ENCODE measurements at places on chromosomes 2 and 18.

GRCh38 chr2:61605245-61605644, 67.1 kb upstream of the XPO1 start:
- DNase-seq: no peak

DNA sequence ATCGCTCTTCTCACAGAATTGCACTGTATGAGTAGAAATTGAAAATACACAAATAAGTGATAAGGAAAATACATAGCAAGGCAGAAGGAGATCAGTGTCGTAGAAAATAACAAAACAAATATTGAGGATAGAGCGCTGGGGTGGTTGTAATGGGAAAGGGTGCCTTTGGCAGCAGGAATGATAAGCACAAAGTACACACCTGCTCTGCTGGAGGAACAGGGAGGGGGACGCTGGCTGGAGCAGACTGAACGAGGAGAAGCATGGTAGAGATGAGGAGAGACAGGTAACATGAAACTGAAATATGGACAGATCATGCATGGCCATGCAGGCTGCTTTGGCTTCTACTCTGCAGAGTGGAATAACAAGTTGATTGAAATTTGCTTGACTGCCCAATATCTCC, 181.2 kb upstream of the FSHR start:
- no peak for DNase-seq

DNA sequence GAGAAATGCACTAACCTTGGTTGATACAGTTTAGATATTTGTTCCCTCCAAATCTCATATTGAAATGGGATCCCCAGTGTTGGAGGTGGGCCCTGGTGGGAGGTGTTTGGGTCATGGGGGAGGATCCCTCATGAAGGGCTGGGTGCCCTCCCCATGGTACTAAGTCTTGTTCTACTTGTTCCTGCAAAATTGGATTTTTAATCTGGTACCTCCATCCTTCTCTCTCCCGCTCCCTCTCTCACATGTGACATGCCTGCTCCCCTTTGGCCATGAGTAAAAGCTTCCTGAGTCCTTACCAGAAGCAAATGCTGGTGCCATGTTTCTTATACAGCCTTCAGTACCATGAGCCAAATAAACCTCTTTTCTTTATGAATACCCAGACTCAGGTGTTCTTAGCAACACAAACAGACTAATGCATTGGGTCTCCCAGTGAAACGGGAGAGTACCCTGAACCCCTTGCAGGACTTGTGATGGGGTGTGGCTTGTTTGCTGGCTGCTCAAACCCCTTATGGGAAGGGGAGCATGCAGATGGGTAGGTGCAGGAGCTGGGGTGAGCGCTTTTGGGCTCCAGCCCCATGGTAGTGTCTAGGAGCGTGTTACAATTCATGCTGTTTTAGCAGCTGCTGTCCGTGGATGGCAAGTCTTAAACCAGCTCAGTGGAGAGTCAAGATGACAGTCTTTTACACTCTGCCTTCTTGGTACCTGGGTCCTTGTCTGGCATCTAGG, 27.2 kb downstream of the FAHD2B start:
- no peak for DNase-seq

- no peak for DNase-seq
Observed at GRCh38 chr2:174963437-174964400, 41.5 kb downstream of the CHN1 start.

GRCh38 chr2:218033590-218034496, 31.0 kb upstream of the TNS1 start:
- DNase-seq: no peak

- DNase-seq: no peak
Observed at GRCh38 chr2:197216361-197216979, 94.1 kb downstream of the ANKRD44 start.

GRCh38 chr18:11498821-11499220, 110.6 kb upstream of the SLC35G4 start:
- peak; percentile 30 for DNase-seq

GRCh38 chr18:49021433-49022129, 70.8 kb upstream of the SMAD7 start:
- DNase-seq: no peak

DNA sequence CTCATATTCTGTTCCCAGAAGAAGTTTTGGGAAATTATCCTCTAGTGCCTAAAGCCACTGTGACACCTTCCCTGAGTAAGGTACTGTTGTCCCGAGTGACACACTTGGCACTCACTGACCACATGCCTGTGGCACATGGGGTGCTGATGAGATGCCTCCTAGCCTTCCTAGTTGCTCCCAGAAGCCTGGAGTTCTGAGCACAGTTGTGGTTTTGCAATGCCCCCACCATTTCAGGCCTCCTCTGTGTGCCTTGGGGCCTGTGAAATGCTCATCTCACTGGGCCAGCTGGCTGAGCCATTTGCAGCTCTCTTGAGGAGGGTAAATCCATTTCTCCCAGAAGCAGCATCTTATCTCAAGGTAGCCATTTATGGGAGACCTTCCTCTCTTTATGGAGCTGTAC, 91.8 kb downstream of the DGKD start:
- no peak for DNase-seq

GRCh38 chr2:151767536-151767935, 33.3 kb upstream of the NEB start:
- no peak for DNase-seq

DNA sequence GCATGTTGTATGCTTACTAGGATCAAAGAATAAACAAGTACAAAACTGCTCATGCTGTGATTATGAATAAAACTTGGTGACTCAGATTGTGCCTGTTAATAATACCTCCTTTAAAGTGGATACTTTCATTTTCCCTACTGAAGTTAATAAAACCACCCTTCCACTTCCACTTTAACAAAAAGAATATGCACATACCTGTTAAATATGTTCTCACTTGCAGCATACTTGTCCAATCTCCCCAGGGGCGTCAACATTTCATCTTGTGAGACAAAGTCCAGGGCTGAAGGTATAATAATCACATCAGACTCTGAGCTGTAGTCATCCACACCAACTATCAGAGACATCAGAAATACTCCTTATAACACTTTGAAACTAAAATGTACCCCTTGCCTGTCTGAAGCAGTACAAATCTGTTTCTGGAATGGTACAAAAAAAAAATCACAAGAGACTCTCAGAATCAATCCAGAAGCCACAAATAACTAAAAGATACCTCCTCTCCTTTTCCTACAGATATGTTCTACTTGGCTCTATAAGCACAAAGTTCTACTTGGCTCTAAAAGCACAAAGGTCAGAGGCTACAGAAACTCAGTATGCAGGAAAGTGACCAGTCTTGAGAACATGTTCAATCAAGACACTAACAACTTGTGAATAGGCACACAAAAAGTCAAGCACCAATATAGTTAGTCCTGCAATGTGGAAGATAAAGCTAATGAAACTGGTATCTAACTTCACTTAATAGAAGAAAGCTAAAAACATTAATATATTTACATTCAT, 19.3 kb downstream of the PPP4R1 start:
- no peak for DNase-seq

DNA sequence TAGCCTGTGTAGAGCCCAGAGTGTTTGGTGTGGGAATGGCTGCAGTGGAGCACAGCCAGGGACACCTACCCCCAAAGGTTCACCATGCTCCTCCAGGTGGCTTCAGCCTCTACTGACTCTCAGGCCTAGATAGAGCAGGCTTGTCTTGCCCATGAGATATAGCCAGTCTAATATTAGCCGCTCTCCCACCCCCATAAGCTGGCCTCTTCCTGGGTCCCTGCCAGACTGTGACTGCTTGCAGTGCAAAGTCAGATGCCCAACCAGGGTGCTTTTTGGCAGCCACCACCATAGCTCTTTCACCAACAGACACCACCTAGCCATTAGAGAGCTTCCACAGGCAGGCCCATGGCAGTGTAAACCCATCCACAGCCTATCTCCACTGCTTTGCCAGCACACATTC, 405.3 kb downstream of the MBD2 start:
- no peak for DNase-seq

- no peak for DNase-seq
Observed at GRCh38 chr2:78757191-78757590, 268.3 kb upstream of the REG3G start.

DNA sequence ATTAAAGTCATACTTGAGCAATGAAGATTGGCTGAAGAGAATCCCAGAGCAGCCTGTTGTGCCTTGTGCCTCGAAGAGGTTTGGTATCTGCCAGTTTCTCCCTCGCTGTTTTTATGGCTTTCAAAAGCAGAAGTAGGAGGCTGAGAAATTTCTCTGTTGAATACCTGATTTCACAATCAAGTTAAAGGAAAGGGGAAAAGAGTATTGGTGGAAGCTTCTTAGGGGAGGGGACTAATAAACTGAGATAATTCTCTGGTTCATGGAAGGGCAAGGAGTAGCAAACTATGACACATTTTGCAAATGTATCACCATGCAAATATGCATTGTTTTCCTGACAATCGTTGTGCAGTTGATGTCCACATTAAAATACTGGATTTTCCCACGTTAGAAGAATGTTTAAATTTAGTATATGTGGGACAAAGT, at the start of gene IL1B:
TSS of gene IL1B (minus strand) at position 85 of the 423 bp plus-strand sequence. CDS start 550 bp downstream, outside the sequence.
- peak; percentile 75 for DNase-seq

- no peak for DNase-seq
Observed at GRCh38 chr18:57780318-57780705, 22.8 kb downstream of the ATP8B1 start.

DNA sequence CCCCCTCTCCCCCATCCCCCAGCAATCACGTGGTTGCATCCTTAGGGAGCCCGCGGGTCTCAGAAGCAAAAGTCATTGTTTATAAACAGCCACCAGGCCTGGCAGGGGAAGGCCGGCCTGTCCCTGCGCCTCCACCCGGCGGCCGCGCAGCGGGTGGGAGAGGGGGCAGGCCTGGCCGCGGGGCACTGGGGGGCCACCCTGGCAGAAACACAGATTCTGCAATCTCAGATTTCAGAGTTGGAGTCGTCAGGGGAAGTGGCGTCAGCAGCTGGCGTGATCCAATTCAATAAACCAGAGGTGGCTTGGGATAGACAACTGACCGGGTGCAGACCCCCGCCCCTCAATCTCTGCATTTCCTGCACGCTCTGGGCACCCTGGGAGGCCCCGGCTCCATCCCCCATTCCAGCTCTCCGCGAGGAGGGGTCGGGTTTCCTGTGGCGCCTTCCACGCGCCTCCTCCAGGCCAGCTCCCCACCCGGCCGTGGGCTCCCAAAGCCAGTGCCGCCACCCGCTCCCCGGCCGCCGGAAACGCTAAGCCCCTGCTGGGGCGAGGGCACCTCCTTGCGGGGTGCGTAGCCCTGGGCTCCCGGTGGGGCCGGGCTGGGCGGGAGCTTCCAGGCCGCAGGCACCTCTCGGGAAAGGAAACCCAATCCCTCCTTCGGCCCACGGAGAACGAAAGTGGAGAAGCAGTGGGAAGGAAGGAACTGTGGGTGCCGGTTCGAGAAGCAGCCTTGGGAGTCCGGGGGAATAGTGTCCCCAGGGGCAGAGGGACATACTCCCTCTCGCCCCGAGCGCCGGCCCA, 1.1 kb downstream of the BIN1 start:
- DNase-seq: no peak

- DNase-seq: no peak
Observed at GRCh38 chr18:45467293-45467692, 148.0 kb upstream of the SLC14A2 start.

DNA sequence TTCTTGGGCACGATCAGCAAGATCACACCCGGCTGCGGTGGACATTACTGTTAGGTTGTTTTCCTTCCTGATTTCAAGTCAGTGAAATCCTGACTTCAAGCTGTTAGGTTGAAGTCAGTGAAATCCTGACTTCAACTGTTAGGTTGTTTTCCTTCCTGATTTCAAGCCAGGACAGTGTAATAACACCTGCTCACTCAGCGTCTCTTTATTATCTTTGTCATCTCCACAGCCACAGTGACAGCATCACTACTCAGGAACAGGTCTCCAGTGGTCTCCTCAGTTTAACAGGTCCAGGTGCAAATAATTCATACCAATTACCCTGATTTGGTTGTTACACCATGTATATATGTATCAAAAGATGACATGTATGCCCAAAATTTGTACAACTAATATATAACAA, 208.1 kb upstream of the REG3G start:
- no peak for DNase-seq

- no peak for DNase-seq
Observed at GRCh38 chr2:62591491-62591890, 85.5 kb upstream of the TMEM17 start.

GRCh38 chr2:212227755-212228154, 310.8 kb downstream of the ERBB4 start:
- DNase-seq: peak; percentile 3

DNA sequence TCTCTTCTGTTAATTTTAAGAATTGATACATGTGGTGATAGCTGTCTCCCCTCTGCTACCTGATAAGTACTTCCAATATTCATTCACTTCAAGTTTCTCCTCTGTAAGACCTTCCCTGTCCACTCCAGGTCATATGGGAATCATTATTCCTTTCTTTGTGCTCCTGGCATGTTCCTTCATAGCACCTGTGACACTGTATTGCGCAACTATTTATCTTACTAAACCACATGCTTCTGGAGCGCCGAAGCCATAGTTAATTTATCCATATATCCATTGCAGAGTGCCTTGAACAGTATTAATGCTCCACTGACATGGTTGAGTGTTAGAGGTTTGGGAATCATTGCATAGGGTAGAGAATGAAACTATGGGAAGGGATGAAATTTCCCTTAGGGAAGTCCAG, 7.9 kb upstream of the PRKD3 start:
- no peak for DNase-seq

DNA sequence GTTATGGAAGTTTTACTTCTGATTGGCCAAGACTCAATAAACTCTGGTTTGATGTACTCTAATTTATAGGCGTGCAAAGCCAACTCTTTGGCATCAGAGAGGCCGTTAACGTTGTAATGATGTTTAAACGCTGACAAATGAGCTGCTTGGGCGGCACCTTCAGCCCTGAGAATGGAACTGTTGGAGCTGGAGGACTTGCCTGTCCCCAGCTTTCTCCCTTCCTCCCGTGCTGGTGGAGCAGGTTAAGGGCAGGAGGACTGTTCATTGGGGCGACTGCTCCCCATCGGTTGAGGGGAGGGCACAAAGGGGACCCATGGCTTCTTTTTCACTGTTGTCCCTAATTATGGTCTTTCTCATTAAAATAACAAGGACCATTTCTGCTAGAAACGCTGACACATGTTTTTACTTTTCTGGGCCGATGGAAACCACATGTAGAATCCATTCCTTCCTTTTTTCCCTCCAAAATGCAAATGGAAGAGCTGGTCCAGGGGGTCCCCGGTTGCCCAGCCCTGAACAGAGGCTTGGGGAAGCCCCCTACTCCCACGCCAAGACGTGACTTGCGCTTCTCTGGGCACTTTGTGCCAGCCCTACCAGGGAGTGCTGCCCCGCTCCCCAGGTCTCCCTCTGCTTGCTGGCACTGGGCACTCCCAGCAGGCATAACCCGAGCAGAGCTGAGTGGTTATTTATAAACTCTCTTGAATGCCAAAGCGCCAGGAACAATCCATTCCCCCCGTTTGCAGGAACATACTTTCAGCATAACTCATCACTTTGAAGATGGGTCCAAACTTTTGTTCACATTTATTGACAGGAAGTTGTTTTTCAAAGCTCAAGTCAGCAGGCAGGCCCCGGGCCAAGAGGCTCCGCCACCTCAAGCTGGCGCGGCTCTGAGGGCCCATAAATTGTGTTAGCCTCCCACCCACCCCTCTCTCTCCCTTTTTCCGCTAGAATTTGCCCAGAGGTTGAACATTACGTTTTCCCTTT, 170.1 kb downstream of the ASB1 start:
- peak; percentile 86 for DNase-seq

All from BJ (cell line).